ENCODE measurements at places on chromosomes 6 and 20.

DNA sequence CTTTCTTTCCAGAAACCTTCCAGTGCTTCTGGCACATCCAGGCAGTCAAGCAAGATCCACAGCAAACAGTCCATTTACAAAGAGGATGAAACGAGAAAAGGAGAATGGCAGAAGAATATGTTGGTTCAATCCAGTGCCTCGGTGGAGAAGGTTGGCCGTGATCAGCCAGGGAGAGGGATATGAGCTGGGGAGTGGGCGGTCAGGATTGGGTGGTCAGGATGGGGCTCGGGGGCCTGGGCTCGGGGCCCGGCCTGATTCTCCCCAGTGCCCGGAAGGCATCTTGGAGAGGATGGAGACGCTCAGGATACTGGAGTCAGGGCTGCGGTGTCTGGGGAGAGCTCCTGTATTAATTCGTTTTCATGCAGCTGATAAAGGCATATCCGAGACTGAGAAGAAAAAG is 61.3 kb downstream of the EFCAB8 start:
- DNase-seq: no peak

GRCh38 chr6:36643977-36644376 is 34.5 kb upstream of the CDKN1A start:
- no peak for DNase-seq

GRCh38 chr6:36699348-36699747 is 1.7 kb downstream of the RAB44 start:
- no peak for DNase-seq

GRCh38 chr20:38893565-38894090 is 32.6 kb upstream of the FAM83D start:
- DNase-seq: no peak

GRCh38 chr6:45460166-45460565 is 82.4 kb upstream of the SUPT3H start:
- DNase-seq: no peak

GRCh38 chr6:20175810-20176410 is 36.4 kb downstream of the MBOAT1 start:
- DNase-seq: no peak

DNA sequence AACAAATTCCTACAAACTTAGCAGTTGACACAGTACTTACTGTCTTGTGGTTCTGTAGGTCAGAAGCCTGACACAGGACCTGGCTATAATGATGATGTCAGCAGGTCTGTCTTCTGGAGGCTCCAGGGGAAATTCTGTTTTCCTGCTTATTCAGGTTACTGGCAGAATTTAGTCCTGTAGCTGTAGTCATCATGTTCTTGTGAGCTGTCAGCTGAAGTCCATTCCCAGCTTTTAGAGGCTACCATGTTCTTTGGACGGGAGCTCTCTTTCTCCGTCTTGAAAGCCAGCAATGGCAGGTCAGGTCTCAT is 99.2 kb downstream of the HIVEP1 start:
- DNase-seq: no peak

GRCh38 chr6:160217073-160217472 is 41.5 kb downstream of the SLC22A2 start:
- no peak for DNase-seq

GRCh38 chr6:9412951-9413559 is 977.7 kb upstream of the SLC35B3 start:
- DNase-seq: no peak

DNA sequence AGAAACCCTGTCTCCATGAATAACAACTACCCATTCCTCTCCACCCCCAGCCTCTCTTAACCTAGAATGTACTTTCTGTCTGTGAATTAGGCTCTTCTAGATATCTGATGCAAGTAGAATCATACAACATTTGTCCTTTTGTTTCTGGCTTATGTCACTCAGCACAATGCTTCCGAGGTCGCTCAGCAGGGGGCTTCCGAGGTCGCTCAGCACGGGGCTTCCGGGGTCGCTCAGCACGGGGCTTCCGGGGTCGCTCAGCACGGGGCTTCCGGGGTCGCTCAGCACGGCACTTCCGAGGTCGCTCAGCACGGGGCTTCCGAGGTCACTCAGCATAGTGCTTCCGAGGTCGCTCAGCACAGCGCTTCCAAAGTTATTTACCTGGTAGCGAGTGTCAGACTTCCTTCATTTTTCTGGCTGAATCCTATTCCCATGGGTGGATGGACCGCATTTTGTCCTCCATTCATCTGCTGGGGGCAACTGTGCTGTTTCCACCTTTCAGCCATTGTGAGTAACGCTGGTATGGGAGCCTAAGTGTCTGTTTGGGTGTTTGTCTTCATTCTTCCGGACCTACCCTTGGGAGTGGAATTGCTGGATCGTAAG is 31.0 kb upstream of the BHLHE23 start:
- DNase-seq: no peak

DNA sequence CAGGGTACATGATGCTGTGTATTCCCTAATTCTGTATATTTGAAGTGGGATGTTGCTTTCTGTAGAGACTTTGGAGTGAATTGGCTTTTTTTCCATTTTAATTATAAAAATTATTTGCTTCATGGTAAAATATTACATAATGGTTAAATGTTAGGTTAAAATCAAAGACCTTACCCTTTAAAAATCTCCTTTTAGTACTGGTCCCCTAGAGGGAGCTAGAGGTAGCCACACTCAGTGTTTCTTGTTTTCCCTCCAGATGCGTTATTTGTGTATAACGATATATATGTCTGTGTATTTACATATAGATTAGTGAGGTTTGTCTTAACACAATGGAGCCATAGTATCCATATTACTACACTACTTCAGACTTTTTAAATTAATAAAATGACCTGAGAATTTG is 146.7 kb downstream of the PLCB4 start:
- no peak for DNase-seq

DNA sequence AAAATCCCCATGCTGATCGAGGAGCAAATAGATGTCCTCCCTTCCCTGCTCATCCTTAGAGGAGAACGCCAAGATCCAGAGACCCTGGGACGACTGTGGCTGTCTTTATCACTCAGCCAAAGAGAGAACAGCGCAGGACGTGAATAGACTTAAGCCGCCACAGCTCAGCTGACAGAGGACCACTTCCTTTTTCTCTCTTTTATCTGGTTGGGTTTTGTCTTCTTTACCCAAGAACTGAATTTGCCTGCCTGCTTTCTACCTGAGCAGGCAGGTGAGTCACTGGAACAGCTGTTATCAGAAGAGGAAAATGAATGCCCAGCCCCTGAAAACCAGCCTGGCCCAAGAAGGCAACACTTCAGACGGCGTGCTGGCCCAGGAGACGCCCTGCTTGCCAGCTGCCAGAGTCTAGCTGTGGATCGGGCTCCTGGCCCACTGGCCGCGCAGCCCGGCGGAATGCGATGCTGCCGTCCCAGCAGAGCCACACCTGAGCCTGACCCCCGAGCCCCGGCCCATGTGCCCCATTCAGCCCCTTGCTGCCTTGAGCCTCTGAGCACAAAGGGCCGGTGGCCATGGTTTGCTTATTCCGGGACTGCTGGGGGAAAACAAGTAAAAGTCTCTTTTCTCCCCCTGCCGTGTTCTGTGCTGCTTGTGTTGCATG is 82.1 kb downstream of the TCP11 start:
- DNase-seq: no peak

- no peak for DNase-seq
Measured at GRCh38 chr20:33211817-33212424, 5.2 kb upstream of the BPIFA3 start.

DNA sequence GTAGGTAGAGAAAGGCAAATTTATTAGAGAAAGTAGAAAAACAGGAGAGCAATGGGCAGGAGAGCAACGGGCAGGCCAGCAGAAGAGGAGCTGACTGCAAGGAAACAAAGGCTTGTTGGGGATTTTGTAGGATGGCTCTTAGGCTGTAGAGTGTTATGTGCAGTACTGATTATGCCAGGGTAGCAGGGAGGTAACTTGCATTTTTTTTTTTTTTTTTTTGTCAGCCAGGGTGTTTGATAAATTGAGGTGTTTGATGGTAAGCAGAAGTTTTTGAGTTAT is 36.2 kb upstream of the IER3 start:
- no peak for DNase-seq
